Hematopoietic multipotent progenitor cell treated with erythropoietin and hydrocortisone succinate and interleukin-3 and kit ligand, for 6 days (in vitro differentiated cells): ENCODE measurements at places on chromosomes 2 and 18.

- DNase-seq, result peak; percentile 80
These were observed 323.9 kb downstream of the XIRP2 start for GRCh38 chr2:167212014-167212648.

DNA sequence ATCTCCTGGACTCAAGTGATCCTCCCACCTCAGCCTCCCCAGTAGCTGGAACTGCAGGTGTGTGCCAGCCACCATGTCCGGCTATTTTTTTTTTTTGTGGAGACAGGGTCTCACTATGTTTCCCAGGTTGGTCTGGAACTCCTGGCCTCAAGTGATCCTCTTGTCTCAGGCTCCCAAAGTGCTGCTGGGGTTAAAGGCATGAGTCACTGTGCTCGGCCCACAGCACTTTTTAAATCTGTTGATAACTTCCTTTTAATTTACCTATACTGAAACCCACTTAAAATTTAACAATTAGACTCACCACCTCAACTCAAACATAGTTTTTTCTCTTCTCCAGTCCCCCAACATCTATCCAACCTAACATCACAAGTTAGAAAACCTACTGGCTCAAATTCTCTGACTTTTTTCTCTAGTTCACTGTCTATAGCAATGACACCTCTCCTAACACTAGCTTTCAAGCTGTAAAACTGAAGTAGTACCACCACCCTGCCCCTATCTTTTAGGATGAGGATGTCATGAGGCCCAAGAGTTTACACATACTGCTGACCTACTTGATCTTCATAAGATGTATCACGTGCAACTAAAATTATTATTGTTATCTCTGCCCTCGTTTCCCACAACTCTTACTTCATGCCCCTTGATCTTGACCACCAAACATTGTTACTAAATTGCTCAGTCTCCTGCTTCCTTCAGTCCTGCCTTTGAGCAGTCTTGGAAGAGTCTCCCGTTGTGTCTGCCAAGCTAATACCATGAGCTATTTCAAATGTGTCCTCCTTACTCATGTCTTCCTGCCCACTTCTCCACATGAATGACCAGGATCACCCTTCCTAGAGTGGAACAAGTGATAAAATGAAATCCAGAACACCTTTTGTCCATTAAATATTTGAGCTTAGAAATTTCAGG, 142.3 kb upstream of the ZFP36L2 start:
- DNase-seq, result peak; percentile 52

- no peak for DNase-seq
These were observed 168.7 kb upstream of the GULP1 start for GRCh38 chr2:188122985-188123384.

- no peak for DNase-seq
These were observed 52.9 kb downstream of the REL start for GRCh38 chr2:60934165-60934722.

- DNase-seq, result no peak
These were observed 90.6 kb downstream of the PLEKHM3 start for GRCh38 chr2:207934720-207935119.

GRCh38 chr2:29063646-29064345, 10.5 kb downstream of the PCARE start:
- DNase-seq, result no peak

- peak; percentile 83 for DNase-seq
These were observed 178.2 kb downstream of the ANAPC1 start for GRCh38 chr2:111705711-111706336.

DNA sequence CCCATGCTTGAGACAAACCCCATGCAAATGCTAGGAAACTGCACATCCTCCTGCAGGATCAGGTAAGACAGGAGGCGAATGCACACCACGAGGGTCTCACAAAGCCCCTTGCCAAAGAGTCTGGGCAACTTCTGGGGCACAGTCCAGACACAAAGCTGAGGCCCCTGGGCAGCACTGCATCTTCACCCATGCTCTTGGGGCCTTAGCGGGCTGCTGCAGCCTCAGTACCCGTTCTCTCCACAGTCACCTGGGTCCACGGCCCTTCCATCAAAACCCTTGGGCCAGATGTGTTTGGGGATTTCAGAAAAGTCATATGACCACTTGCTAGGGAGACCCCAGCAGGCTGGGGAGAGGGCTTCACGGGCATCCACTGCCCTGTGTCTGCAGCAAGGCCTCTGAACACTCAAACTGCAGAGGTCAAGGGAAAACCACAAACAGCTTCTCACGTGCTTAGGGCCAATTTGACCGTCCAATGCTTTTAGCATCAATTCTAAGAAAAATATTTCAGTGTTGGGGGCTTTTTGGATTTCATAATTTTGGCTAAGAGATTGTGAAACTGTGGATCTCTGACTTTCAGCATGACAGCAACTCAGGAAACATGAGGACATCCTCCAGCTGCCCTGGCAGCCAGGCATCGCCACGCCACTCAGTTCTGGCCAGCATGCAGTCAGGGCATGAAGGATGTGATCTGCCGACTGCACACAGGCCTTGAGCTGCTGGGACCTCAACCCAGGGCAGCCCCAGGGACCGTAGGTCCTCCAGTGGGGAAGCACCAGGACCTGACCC, 20.0 kb downstream of the PASK start:
- peak; percentile 5 for DNase-seq

- peak; percentile 20 for DNase-seq
These were observed 1.0 kb upstream of the ESPNL start for GRCh38 chr2:238098901-238099713.
